ENCODE measurements at places on chromosomes 2 and 18.

GRCh38 chr18:61553045-61553659, 219.9 kb downstream of the CDH20 start:
- DNase-seq = no peak

DNA sequence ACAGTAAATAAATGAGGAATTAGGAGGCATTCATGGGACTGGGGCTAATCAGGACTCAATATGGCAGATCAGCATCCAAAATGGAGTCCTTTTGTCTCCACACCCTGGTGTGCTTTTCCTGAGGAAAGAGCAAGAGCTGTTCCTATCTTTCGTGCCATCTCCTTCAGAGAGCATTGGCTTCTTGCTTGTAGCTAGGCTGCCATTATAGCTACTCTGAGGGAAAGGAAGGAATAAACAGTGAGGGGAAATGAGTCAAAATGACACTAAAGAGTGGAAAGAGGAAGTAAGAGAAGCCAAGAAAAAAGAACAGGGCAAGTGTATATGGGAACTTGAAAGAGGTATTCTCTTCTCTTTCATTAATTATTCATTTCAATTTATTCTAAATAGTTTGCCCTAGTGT, 8.4 kb upstream of the NMI start:
- DNase-seq = no peak

- DNase-seq = no peak
Measured at GRCh38 chr2:8142461-8142860, 539.4 kb upstream of the ID2 start.

DNA sequence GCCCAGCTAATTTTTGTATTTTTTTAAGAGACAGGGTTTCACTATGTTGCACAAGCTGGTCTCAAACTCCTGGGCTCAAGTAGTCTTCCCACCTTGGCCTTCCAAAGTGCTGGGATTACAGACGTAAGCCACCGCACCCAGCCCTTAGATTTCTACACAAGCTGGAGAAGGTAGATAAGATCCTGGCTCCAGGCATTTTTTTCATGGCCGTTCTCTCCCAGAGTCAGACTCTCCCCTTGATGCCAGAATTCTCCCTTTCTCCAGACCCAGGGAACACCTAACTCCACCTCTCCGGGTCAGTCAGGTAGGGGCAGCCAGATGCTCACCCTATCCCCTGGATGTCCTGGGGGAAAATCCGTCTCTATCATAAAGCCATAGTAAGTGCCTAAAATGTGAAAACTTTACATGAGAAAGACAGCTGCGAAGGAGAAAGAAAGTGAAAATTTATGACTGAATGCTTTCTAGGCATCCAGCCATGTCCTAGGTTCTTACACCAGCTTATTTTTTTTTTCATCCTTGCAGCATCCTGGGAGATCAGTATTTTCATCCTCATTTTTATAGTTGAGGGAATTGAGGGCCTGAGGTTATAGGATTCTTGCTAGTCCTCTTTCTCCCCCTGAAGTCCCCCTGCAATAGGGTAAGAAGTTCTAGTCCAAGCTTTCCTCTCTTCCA, 16.3 kb downstream of the SIX3 start:
- no peak for DNase-seq

- no peak for DNase-seq
Measured at GRCh38 chr18:32362484-32362883, 108.2 kb downstream of the GAREM1 start.

DNA sequence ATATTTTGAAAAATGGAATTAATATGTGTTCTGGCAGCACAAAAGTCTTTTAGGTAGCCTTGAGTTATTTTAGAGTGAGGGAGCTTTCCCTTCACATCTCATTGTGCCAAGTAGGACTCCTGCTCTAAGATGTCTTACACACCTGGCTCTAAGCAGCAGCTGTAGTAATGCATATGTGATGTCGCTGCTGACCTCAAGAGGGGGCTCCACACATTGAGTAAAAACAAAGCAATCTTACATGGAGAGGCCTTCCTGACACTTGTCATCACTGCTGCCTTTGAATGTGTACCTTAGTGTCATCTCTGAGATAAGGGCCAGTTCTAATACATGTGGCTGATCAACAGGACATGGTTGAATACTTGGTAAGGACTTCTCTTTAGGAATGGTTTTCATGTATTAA, 75.8 kb downstream of the ACTR3 start:
- no peak for DNase-seq

DNA sequence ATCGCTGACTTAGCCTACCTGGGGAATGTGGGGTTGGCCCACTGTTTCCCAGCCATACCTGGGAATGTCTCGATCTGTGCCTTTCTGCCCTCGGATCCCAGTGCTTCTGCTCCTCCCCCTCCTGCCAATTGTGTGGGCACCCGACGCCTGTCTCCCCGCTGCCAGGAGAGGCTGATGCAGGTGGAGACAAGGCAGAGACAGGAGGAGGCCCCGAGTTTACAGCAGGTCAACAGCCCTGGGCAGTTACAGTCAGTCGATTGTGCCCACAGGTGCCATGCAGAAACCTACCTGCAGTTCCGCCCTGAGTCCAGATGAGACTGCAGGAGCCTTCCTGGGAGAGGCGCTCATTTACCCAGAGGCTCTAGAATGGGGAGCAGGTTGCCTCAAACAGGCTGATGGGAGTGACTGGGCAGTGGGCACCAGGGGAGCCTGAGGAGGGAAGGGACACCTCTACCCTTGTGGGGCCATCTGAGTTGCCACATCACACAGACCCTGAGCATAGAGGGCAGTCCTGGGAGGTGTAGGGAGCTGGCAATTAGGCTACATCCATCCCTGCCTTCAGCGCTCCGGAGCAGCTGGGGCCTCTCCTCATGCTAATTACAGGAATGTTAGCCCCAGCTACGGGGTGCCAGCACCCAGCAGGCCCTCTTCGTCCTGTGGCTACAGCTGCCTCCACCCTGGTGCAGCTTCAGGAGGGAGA, 300.1 kb downstream of the NDUFA10 start:
- no peak for DNase-seq

DNA sequence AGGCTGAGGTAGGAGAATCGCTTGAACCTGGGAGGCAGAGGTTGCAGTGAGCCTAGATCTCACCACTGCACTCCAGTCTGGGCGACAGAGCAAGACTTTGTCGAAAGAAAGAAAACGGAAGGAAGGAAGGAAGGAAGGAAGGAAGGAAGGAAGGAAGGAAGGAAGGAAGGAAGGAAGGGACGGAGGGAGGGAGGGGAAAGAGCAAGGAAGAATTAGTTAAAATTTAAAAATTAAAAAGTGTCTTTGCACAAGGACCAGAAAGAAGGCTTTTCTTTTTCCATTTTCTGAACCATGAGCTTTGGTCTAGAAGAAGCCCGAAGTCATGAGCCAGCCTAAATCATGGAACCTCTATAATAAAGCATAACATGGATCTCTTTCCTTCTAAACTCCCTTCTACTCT, 138.2 kb upstream of the DNAJC10 start:
- no peak for DNase-seq

DNA sequence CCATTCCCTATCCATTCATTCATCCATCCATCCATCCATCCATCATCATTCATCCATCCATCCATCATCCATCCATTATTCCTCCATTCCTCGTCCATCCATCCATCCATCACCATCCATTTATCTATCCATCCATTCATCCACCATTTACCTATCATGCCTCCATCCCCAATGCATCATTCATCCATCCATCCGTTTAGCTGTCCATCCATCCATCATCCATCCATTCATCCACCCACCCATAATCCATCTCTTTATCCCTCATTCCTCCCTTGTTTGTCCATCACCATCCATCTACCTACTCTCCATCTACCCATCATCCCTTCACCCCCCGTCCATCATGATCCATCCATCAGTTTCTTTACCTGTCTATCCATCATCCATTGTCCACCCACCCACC, 13.6 kb downstream of the NFATC1 start:
- DNase-seq = no peak

GRCh38 chr2:67918471-67918870, 144.3 kb downstream of the C1D start:
- no peak for DNase-seq

Data from activated T-cell treated with anti-CD3 and anti-CD28 coated beads, Interleukin-2, amount 50 U/mL, for 1 hour (primary cell).